ENCODE measurements at places on chromosomes 2 and 18.

DNA sequence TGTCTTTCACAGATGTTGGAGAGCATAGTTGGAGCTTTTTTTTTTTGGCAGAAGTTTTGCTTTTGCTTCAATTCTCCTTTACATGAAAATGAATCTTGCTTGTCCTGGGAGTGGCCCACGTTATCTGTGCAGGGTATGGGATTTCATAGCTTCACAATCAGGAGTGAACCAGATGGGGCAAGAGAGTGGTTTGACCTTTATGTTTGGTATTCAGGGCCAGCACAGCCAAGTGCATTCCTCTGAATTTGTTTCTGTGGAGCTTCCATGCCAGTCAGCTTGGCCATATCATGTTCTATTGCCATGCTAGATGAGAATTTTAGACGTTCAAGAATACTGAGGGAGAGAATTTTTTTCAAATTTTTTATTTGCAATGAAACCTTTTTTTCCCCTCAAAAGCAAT, 116.6 kb downstream of the PRPF40A start:
- no peak for DNase-seq

GRCh38 chr2:119464981-119465380, 33.3 kb downstream of the TMEM37 start:
- no peak for DNase-seq

GRCh38 chr2:42001711-42002201, 46.1 kb upstream of the PKDCC start:
- DNase-seq: no peak

DNA sequence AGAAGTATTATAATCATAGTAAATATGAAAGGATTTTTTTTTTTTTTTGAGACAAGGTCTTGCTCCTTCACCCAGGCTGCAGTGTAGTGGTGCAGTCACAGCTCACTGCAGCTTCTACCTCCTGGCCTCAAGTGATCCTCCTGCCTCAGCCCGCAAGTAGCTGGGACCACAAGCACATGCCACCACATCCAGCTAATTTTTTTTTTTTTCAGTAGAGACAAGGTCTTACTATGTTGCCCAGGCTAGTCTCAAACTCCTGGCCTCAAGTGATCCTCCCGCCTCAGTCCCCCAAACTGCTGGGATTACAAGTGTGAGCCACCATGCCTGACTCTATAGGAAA, 301.6 kb upstream of the STON1 start:
- DNase-seq: no peak

GRCh38 chr18:77151033-77151771, 18.6 kb upstream of the MBP start:
- no peak for DNase-seq

- no peak for DNase-seq
Measured at GRCh38 chr2:119231975-119232665, 8.5 kb downstream of the STEAP3 start.

GRCh38 chr2:121650315-121650930, 1.2 kb upstream of the CLASP1 start:
- no peak for DNase-seq

DNA sequence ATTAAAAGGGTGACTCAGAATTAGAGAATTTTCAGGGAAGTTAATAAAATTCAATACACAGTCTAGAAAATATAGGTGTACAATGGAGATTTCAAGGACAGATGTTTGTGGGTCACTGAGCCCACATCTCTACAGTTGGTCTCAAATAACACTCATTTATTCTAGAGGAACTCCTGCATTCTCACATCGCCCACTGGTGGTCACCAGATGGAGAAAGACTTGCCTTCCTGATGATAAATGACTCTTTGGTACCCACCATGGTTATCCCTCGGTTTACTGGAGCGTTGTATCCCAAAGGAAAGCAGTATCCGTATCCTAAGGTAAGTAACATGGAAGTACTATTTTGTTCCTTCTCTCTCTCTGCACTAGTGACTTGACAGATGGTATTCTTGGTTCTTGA, 1297.1 kb downstream of the DPP10 start:
- no peak for DNase-seq

DNA sequence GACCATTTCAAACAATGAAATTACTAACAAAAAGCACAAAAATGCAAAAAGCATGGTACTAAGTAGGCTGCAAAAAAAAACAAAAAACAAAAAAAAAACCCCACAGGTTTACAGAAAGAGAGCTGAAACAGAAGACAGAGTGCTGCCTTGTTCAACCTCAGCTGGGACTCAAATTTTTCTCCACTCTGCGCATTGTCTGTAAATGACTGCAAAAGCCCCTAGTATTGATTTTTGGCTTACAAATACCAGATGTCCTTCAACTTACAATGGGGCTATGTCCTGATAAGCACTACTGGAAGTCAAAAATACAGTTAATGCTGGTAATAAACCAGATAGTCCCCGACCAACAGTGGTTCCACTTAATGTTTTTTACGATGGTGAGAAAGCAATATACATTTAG, 42.2 kb downstream of the UBE2E3 start:
- no peak for DNase-seq

DNA sequence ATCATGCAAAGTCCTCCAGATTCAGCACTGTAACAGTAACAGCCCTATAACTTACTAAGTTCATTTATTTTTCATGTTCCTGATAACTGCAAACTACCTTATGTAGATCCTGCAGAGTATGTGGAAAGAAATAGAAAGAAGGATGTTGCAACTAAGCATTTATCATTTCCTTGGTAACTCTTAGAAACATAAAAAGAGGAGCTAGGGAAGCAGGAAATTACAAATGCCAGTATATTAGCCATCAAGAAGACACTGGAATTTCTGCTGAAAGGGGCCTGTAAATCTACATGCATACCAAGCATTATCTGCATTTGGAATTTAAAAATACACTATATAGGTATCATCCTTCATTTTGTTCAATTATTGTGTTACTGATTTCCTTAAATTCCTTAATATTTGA, 66.8 kb downstream of the PDE11A start:
- no peak for DNase-seq

DNA sequence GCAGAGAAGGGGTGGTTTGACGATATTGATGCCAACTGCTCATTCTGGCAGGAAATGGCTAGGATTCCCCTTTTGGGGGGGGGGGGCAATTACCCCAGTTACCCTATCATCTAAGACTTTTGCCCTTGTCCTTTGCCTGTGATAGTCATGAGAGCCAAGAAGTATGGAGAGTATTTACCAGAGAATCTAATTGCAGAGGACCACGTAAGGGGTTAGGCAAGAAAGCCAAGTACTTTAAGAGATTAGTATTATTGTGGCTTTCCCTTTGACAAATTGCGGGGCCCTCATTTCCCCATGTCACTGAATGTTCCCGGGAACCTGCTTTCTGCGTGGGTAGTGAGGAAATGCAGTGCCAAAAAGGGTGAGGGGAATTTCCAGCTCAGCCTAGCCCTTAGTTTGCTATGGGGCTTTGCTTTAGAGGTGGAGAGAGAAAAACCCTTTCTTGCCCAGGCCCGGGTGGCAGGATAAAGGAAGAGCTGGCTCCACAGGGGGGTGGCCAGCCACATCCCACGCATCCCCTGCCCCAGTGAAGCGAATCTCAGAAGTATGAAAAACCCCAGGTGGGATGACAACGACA, 1.5 kb downstream of the AQP4 start:
- no peak for DNase-seq

DNA sequence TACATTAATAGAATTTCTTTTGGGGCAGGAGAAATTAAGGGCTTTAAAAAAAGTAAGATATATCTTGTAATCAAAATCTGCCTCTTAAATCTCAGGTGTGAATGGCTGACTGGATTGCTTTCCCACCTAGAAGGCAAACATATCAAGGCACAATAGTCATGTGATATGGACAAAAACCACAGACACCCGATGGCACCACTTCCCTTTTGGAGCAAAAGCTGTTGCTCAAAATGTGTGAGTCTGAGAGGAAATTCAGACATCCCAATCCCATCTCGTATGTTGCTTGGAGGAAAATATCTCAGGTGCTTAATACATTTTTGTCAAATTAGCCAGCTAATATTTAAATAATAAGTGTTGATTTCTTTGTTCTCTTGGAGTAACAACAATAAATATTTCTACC, 120.7 kb downstream of the KCNF1 start:
- no peak for DNase-seq

DNA sequence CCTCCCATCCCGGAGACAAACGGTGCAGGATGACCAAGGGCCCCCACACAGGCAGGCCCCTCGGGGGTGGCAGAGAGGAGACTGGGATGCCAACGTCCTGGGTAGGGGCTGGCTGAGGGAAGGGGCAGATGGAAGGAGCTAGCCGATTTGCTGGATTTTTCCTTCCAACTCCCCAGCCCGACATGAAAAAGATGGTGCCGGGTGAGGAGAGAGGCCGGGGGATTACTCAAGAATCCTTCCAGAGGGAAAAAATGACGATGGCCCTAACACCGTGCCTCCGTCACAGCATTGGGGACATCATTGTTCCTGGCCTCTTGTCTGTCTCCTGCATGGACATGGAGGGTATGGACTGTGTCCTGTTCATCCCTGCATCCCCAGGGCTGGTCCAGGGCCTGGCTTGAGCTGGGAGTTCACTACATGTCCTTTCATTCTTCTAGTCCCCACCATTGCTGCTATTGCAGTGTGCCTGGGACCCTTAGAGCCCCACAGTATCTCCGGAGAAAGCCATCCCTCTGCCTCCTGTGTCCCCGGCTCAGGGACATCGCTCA, 217.7 kb downstream of the TNS1 start:
- no peak for DNase-seq

GRCh38 chr18:22143347-22144340, 25.7 kb upstream of the GATA6 start:
- DNase-seq: no peak

DNA sequence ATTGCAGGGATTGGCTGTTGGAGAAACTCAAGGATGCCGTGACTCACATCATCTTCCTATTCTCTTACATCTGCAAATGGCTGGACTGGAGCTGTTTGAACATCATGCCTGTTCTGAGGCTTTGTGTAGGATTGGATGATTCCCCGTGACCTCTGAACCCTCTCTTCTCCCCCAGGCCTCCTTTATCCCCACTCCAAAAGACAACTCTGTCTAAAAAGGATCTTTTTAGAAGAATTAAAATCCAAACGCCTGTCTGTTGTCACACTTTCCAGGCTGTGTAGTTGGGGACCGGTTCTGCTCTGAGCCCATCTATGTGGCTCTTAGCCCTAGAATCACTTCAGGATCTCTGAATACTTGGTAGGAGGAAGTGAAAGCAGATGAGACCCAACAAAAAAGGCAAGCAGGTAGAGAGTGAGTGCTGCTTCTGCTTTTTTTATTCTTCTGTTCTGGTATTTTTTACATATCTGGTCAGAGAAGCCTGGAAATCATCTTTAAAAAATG, 565 bp downstream of the SP140 start:
- no peak for DNase-seq

- no peak for DNase-seq
Measured at GRCh38 chr2:173982918-173983317, 17.7 kb upstream of the SP3 start.

DNA sequence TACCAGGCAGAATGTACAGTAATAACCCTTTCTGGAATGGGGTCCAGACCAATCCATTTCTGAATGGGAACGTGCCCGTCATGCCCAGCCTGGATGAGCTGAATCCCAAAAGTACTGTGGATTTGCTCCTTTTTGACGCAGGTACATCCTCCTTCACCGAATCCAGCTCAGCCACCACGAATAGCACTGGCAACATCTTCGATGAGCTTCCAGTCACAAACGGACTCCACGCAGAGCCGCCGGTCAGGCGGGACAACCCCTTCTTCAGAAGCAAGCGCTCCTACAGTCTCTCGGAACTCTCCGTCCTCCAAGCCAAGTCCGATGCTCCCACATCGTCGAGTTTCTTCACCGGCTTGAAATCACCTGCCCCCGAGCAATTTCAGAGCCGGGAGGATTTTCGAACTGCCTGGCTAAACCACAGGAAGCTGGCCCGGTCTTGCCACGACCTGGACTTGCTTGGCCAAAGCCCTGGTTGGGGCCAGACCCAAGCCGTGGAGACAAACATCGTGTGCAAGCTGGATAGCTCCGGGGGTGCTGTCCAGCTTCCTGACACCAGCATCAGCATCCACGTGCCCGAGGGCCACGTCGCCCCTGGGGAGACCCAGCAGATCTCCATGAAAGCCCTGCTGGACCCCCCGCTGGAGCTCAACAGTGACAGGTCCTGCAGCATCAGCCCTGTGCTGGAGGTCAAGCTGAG, 89.6 kb downstream of the SH3BP4 start:
- DNase-seq: no peak

Measured in substantia nigra (tissue), 51 donors.